ENCODE measurements at places on chromosomes 12 and 14.

- DNase-seq: no peak
Observed at GRCh38 chr12:68771223-68771925, 25.4 kb downstream of the SLC35E3 start.

DNA sequence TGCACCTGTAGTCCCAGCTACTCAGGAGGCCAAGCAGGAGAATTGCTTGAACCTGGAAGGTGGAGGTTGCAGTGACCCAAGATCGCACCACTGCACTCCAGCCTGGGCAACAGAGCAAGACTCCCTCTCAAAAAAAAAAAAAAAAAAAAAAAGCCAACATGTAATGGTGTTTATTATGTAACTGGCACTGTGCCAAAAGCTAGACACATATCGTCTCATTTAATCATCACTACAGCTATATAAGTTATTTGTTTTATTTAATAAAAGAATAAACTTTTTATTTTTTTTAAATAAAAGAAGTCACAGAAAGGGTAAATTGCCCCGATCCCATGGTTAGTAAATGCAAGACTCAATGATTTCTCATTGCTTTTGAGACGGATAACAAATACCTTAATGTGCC is 76.9 kb downstream of the PTCSC3 start:
- DNase-seq: no peak

DNA sequence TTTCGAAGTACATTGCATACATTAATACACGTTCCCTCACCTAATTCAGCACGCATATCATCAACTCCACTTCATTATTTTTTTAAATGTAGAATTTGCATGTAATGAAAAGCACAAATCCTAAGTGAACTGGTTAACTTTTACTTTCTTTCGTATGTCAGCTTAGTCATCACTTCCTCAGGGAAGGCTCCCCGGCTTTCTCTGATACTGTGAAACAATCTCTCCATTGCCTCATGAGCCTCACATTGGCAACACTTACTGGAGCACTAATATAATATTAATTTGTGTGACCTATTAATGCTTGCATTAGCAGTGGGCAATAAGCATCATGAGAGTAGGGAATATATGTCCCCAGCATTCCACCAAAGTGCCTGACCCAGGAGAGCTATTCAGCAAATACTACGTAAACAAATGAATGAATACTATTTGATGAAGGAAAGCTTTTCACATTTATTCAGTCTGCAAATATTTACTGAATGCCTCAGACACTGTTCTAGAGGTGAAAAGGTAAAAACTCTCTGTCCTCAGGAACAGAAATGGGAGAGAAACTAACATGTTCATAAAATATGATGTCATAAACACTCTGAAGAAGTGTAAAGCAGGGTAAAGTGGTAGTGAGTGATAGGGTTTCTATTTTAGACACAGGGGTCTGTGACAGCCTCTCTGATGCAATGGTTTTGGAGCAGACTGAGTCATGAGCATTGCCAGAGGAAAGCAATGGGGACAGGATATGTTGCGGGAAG is 327.5 kb upstream of the DIO2 start:
- DNase-seq: no peak

DNA sequence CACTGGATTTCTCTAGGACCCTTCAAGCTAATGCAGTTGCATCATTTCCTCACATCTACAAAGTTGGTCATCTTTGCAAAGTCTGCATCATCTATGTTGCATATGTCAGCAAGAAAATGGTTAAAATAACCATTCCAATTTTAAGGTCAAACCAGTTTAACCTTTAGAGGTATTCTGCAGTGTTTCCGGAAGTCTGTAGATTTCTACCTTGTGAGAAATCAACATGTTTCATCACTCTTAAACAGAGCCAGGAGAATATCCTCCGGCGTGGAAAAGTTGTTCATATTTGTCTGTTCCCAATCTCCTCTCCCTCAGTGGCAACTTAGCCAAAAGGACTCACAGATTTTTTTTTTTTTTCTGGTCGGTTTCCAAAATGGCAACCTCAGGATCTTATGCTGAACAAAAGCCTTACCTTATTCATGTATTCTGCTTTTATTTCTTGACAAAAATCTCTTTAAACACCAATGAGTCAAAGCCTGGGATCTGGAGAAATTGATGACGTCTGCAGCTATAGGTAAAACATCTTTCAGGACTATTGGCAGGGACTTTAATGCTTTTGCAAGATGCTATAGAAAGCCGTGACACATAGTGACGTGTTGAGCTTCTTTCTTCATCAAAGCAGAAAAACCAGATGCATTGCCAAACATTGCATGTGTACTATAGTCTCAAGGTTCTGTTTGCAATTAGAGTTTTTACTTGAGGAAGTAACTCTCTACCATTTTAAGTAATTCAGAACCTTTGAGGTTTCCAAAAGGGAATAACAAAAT is 16.0 kb upstream of the CDK17 start:
- DNase-seq: no peak

DNA sequence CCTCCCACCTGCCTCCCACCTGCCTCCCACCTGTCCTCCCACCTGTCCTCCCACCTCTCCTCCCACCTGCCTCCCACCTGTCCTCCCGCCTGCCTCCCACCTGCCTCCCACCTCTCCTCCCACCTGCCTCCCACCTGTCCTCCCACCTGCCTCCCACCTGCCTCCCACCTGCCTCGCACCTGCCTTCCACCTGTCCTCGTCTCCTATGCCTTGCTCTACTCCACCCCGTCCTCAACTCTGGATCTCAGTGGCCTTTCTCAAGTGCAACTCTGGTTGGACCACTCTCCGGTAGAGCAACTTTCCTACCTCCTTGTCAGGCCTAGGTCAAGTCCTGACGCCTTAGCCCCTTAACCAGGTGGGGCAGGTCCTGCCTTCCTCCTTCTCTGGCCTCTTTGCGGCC is 29.3 kb upstream of the PEX5 start:
- no peak for DNase-seq

DNA sequence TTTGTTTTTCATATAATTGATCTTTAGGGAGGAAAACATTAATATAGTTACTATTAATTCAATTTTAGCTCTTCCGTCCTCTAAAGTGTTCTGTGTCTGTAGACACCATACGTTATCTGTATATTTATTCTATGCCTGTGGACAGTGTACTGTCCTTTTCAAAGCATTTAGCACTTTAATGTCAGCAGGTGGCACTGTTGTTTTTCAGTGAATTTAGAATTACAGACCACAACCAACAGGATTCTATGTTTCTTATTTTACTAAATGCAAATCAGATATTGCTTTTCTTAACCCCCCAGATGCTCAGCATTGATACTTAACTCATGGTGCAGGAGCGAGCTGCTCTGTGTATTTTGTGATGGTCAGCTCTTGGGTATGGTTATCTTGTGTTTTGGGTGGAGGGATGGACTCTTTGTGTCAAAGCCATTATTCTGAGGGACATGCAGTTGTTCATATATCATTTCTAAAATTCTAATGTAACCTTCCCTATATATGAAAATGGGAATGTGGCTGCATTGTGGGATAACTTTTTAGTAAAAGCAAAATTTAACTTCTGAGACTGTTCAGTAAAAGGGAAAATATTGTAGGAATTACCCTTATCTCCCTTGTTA is 65.2 kb downstream of the PAPOLA start:
- DNase-seq: no peak

DNA sequence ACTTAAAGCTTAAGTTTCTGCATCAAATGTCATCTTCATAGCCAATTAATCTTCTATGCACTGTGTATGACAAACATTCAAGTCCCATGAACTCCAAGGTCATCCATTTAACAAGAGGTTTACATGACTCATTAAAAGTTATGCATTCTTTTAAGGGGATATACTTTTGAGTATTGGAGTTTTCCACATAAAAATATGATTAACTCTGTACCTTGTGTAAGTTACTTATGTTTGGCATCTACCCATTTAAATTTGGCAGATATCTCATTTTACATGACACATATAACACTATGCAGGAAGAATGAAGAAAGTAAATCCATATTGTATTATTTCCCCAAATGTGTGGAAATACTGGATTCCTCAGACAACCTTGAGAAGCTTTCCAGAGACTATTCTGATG is 240.2 kb downstream of the PAX9 start:
- DNase-seq: no peak

DNA sequence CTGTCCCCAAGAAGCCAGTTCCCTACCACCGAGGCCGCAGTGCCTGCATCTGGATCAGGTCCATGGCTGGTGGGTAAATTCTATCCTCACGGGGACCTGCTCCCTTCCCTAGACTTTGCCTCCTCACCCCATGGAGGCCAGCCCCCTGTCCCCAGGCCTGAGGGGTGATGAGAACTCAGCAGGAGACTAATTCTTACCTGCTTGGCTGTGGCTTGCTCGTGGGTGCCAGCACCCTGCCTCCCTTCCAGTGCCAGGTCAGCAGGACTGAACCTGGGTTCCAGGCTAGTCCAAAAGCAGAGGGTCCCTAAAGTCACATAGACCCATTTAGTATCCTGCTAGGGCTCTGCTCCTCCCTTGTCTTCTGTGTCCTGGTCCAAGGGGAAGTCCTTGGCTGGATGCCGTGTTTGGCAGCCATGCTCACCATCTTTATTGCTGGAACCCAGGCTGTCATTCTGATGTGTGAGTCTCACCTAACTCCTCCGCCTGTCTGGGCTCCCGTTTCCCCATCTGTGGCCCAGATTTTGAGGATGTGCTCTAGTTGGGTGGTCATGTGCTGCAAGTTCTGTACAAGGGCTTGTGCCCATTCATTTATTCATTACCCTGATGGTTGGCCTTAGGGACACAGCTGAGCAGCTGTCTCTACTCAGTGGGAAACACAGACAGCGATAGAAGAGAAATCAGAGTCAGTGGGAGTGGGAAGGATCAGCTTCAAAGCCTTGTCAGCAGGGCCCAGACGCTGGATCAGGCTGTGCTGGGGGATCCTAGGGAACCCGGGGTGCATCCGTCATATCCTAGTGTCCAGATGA is 949 bp downstream of the PLBD2 start:
- DNase-seq: peak; percentile 49

DNA sequence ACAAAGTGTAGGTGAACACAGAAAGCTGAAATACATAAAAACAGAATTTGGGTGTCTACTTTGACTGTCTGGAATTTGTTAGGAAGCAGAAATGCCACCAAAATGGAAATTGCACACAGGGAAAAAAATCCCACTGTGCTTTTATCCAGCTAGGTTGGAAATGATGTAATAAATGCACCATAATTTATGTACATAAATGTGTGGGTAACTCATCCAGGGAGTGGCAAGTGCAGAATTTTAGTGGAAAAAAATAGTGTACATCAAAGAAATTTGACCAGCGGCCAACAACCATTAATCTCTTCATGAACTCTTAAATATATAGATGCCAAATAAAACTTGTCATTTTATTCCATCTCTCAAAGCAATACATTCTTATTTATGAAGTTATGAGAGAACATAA is 105.6 kb downstream of the LLPH start:
- DNase-seq: no peak

DNA sequence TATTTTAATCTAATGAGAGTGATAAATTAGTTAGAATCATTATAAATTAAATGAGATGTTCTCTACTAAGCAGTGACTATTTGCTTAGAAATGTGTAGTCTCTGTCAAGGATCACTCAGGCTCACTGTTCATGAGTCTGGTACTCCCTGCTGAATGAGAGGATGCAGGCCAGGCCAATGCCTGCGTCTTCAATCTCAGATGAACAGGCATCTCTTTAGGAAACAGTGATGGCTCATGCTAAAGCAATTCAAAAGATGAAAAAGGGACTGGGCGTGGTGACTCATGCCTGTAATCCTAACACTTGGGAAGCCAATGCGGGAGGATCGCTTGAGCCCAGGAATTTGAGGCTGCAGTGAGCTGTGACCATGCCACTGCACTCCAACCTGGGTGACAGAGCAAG is 106.8 kb downstream of the ZFC3H1 start:
- DNase-seq: no peak

GRCh38 chr12:1859643-1860042 is 39.3 kb downstream of the LRTM2 start:
- DNase-seq: no peak

- no peak for DNase-seq
Observed at GRCh38 chr12:103698752-103699560, 111.9 kb downstream of the STAB2 start.

DNA sequence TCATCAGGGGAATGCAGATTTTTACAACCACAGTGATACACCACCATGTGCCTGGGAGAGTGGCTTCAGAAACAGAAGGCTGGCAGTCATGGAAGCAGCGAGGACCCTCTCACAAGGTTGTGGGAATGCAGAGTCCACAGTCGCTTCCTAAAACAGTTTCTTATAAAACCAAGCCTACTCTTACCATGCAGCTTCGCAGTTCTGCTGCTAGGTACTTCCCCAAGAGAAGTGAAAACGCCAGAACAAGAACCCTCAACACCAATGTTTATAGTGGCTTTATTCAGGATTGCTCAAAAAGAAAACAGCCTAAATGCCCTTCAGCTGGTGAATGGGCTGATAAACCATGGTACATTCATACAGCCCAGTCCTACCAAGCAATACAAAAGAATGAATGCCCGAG is 87.2 kb downstream of the DDX51 start:
- DNase-seq: no peak

DNA sequence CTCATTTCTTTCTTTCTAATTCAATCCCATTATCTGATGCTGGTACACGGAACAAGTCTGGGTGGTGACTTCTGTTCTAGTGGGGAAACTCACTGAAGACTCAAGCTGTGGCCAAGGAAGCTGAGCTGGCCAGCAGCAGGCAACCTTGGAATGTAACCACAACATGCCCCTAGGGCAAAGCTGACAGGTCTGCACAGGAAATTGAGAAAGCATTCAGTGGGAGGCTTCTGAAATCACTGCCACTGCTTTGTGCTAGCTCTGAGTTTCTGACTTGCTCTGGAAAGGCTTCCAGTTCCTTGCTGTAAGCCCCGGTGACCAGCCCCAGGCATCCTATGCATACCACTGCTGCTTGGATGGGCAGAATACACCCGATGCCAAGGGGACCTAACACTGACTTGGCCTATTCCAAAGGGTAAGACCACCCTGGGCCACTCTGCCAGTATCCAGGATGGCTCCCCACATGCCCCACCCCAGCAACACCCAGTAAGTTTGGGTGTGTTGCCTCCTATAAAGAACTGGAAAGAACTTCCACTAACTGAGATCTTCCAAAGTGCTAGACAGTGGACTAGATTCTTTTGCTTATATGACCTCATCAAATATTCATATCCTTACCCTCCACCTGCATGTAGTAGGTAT is 84.5 kb upstream of the CDKN3 start:
- no peak for DNase-seq

GRCh38 chr12:123242116-123242904 is 9.1 kb downstream of the MTRFR start:
- DNase-seq: no peak

DNA sequence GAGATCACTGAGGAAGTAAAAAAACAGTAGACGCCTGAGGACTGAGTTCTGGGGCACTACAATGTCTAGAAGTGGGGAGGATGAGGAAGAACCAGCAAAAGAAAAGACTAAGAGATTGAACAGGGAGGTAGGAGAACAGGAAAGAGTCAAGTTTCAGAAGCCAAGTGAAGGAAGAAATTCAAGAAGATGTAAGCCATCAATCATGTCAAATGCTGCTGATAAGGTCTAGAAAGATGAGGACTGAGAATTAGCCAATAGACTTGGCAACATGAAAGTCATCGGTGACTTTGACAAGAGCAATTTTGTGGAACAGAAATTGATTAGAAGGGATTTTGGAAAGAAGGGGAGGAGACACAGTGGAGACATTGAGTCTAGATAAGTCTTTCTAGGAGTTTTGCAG is 54.8 kb upstream of the CRY1 start:
- no peak for DNase-seq
